ENCODE measurements at places on chromosomes 2 and 18. TPM values are rescaled to one million over a fixed set of nuclear protein-coding genes. Genes with fewer than 3 reads are reported as not detected.

DNA sequence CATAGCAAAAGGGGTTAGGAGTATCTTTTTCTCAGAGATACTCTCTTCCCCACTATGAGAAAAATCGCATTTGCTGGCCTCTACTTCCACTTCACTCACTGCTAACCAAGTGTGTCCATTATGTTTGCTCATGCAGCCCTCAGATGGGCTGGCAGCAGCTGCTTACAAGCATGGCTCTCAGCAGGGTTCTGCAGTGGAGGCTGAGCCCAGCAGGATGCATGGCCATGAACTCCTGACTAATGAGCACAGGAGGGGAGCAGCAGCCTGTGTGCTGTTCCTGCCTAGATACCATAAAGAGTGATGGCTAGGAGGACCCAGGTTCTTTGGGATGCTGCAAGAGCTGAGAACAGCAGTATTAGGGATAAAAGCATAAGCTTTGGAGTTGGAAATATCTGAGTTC is 316.9 kb upstream of the THSD7B start:
- DNase-seq: no peak

DNA sequence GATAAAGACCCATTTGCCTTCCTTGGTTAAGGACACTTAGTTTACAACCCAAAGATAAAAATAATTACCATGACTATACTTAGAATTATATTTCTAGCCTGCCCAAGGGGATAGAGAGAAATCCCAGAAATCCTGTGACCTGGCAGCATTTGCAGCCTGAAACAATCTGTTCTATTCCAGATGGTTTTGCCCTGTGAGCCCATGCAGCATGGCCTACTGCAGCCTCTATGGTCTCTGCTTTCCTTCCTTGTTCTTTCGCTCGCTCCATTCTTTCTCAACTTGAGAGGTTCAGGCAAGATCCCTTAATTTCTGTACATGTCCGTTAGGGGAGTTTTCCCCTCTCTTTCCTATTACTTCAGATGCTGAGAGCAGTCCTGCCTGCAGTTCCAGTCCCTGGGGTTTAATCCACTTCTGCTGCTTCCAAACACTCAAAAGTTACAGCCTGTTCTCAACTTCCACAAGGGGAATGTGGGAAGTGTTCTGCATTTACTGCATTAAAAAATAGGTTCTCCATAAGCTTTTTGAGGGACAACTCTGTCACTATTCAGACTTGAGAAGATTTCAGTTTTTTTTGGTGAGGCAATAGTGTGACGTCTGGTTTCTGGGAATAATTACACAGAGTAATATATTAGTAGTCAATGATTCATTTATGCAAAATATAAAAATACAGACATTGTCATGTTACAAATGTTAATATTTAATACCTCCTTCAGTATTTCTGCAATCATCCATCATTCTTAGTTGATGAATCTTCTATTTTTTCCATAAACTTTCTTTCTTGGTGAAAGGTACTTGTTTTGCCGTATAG is 80.3 kb downstream of the CDCA7 start:
- DNase-seq: no peak

DNA sequence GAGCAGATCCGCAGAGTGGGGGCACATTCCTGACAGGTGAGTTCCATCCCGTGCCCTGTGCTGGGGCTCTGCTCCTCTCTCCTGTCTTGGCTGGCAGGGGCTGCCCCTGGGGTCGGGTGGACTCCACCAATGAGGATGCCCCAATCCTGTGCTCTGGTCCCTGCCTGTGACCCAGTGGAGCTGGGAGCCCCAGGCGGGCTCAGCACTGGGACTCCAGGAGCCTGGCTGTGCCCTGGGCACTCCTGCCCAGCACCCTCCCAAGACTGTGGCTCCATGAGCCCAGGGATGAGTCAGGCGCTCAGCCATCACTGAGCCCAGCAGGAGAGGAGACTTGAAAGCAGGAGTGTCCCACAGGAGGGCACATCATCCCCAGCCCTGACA is 53.9 kb downstream of the MBP start:
- no peak for DNase-seq

DNA sequence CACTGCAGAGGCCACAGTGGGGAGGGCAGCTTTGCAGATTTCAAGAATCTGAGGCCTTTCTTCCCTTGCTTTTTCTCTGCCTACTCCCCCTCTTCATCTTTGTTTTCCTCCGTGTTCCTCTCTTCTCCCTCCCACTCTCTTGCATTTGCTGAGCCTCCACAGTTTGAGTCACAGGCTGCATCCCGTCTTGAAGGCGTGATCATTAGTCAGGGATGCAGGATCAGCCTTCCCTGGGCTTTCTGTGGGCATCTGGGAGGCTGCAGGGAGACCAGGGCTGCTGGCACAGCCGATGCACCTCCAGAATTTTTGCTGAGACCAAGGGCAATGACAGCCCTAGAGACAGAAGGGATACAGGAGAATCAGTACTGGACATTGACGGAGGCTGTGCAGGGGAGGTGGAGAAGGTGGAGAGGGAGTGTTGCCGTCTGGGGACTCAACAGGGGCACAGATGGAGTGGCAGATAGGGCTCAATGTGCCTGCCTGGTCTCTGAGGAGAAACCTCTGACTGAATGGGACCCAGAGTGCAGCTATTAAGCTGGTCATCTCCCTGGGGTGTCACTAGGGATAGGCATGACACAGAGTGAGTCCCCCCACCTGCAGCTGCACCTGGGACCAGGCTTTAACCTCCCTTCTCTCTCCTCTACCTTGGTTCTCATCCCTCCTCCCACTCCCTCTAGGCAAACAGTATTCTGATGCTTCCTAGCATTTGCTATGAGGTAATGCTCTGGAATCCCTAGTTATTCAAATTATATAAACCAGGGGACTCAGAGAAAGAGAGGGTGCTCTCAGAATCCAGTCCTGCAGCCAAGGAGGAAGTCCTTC is 29.0 kb upstream of the DNAJC27 start:
- no peak for DNase-seq

GRCh38 chr2:176107731-176108181 is 676 bp downstream of the HOXD11 start:
- DNase-seq: no peak

DNA sequence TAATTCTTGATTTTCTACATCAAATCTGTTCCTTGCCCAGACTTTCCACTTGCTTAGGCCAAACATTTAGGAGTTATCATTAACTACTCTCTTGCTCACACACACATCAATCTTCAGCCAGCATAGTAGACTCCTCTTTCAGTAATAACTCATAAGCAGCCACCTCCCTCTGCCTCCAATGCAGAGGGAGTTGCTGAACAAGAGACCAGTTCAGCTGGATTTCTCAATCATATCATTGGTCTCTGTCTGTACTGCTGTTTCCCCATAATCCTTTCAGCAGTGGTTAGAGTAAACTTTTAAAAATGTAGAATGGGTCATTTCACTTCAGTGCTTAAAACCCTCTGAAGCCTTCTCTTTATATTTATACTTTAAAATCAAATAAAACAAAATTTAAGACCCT is 112.9 kb downstream of the SLC39A10 start:
- DNase-seq: no peak

GRCh38 chr2:43524177-43524965 is 71.5 kb downstream of the THADA start:
- DNase-seq: no peak

DNA sequence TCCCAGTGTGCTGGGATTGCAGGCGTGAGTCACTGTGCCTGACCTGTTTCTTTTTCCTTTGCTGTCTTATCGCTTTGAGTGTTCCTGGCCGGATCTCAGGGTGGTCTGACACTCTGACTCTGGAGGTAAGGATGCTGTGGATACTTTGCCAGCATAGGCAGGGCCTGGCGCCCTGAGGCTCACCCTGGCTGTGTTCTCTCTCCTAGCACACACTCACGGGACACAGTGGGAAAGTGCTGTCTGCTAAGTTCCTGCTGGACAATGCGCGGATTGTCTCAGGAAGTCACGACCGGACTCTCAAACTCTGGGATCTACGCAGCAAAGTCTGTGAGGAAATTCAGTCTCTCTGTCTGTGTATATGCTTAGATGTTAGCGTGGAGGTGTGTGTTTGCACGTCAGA is 18.0 kb upstream of the SAG start:
- DNase-seq: no peak

The ZNF521 gene
- total RNA-seq: 4.4 TPM

The NEU2 gene
- total RNA-seq: not detected

The PIK3C3 gene
- 59.7 TPM for total RNA-seq

The FIGN gene
- total RNA-seq: not detected

The VWC2L gene
- total RNA-seq: not detected

The ADAM23 gene
- 0.22 TPM for total RNA-seq

The GALNT13 gene
- not detected for total RNA-seq

The FAM228A gene
- 0.54 TPM for total RNA-seq

Measured in naive thymus-derived CD4-positive, alpha-beta T cell (primary cell).